ENCODE measurements at places on chromosomes 16 and 17.

GRCh38 chr17:33115366-33115765 is 123.7 kb downstream of the SPACA3 start:
- DNase-seq: no peak

- no peak for DNase-seq
These were observed 110.4 kb downstream of the CMIP start for GRCh38 chr16:81554979-81555378.

- DNase-seq: no peak
These were observed 868.9 kb upstream of the SOX9 start for GRCh38 chr17:71251951-71252350.

- no peak for DNase-seq
These were observed 61.4 kb upstream of the IRX3 start for GRCh38 chr16:54347961-54348360.

DNA sequence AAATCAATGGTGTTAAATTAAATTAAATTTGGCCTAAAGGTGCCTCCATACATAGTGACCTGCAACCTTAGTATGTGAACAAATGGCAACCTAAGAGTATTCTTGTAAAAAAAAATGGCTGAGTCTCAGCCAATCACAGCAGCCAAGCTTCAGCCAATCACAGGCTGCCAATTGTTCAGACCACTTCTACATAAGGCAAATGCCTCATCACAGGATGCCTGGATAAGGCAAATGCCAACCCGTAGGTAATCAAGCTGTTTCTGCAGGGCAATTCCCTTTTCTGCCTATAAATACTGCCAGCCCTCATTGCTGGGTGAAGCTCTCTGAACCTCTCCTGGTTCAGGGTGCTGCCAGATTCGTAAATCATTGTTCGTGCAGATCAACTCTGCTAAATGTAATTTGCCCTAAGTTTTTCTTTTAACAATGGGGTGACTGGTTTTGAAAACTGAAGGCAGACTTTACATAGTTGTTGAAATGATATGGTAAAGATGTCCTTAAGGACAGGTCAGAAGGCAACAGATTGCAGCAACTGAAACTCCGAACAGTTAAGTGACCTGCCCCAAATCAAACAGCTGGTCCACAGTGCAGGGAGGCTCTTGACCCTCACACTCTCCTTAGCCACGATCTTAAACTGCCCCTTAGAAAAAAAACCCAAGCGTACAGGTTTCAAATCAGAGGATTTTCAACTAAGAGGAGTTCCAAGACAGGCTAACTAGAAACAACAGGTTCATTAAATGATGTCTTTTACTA is 50.3 kb downstream of the N4BP1 start:
- no peak for DNase-seq

- DNase-seq: no peak
These were observed 224.9 kb downstream of the SEC14L1 start for GRCh38 chr17:77365584-77366186.

GRCh38 chr16:83629836-83630235 is 177.9 kb upstream of the HSBP1 start:
- no peak for DNase-seq

DNA sequence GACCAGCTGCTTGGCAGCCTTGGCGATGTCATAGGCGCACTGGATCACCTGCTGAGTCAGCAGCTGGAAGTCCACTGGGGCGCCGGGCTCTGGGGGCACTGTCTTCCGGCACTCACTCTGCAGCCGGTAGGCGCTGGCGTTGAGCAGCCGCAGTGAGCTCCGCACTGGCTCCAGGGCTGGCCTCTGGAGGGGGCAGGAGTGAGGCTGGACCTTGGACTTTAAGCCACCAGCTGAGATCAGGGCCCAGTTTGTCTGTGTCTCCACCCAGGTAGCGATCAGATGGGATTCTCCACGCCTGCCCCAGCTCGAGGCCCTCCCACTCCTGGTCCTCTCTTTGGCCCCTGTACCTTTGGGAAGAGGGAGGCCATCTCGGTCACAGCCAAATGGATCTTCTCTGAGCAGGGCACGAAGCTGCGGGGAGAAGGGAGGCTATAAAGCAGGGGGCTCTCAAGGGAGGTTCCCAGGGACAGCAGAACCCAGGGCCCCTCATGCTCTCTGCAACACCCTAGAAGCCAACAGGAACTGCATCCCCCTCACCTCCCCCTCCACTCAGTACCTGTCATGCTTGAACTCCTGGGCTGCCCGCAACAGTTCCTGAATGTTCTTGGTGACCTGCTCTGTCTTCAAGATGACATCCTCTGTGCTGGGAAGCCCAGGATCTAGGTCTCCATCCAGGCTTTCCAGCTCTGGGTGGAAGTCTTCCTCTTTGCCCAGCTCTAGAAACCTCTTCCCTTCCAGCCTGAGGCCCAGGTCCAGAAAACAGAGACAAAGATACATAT is 6.4 kb downstream of the TP53I13 start:
- DNase-seq: no peak

DNA sequence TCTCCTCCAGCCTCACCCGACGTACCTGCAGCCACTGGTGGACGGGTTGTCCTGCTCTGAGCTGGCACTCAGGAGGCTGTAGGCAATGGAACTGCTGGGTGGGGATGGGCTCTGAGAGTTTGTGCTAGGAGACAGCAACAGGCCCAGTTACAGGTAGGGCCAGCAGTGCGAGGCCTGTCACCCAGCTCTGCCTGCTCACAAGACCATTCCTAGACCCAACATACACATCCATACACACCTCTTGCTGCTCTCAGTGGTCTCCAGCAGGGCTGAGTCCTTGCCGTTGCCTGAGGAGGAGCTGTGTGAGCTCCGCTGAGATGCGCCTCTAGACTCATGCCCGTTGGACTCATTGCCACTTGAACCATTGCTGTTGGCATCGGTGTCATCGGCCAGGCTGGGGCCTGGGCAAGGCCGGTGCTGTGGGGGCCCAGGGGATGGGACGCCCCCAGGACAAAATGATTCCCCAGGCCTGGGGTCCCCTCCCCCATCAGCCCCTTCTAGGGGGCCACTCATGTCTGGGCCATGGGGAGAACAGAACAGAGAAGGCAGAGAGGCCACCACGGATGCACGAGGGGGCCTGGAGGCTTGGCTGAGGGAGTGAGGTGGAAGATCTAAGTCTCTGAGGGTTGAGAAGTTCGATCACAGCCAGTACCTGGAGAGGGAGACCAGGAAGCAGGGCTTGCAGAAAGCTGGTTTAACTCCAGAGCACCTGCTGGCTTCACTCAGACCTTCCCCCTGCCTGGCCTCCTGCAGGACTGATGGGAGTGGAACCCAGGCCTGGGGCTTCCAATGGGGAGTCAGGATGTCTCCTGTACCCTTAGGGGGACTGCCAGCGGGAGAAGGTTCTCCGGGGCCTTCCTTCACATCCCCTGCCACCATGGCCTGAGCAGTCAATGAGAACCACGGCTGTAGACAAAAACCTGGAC is 1.7 kb downstream of the PER1 start:
- DNase-seq: no peak

GRCh38 chr17:50524838-50525237 is 7.7 kb upstream of the EPN3 start:
- DNase-seq: no peak

- DNase-seq: no peak
These were observed 3.2 kb downstream of the MED31 start for GRCh38 chr17:6648181-6648580.

- no peak for DNase-seq
These were observed 7.2 kb downstream of the CA7 start for GRCh38 chr16:66851166-66851964.

DNA sequence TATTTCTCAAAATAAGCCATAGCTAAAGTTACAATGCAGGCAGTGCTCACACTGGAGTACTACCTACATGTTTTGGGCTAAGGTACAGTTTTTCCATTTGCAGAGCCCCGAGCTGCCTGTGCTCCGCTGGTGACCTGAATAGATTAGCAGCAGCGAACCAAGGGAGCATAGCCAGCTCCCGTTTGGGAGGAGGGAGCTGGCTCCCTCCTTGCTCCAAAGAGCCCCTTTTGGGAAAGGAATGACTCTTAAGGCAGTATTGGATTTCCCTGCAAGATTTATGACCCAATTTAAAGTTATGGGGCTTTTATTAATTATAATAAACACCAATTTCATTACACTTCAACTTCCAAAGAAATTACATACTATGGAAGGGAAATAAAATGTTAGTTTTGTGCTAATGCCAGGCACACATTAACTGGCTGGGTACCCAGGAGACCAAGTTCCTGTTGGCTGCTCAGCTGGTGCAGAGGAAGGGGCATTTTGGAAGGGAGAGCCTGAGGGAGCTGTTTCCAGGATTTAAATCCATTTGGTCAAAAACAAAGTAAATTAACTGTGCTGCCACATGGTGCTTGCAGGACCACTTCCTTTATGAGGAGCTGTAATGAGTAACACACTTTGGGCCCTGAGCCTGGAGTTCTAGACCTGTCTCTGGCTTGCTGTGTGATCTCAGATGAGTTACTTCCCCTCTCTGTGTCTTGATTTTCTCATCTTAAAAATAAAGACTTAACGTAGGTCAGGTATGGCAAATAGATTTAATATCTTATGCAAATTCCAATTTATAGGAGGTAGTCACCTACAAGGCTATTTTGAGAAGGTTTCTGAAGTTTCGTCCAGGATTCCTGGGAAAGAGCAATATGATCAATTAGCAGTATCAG is 362.1 kb upstream of the CCL2 start:
- no peak for DNase-seq

- no peak for DNase-seq
These were observed 26.9 kb downstream of the NLRC5 start for GRCh38 chr16:57016301-57016700.

- no peak for DNase-seq
These were observed 31.4 kb upstream of the ADCY7 start for GRCh38 chr16:50234771-50235556.

GRCh38 chr17:63486317-63487013 is 9.6 kb downstream of the ACE start:
- no peak for DNase-seq

DNA sequence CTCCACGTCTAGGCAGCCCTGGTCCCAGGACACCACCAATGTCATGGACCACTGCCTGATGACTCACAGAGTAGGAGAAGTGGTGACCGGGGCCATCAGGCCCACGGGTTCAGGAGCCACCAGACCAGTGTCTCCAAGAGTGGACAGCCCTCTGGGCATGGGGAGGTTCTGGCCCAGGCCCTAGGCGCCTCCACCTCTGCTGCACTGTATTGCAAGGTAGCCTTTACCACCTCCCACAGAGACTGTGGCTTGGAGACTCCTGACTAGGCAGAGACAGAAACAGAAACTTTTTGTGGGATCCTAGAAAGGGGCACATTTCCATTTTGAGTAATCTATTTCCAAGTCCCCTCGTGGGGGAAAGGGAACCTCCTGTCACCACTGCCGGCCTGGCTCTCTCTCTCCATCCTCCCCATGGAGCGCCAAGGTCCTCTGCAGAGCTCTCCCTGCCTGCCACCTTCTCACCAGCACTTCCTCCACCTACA is 2.9 kb downstream of the CDIP1 start:
- DNase-seq: no peak

- DNase-seq: no peak
These were observed 10.6 kb upstream of the NUP85 start for GRCh38 chr17:75194879-75195278.

DNA sequence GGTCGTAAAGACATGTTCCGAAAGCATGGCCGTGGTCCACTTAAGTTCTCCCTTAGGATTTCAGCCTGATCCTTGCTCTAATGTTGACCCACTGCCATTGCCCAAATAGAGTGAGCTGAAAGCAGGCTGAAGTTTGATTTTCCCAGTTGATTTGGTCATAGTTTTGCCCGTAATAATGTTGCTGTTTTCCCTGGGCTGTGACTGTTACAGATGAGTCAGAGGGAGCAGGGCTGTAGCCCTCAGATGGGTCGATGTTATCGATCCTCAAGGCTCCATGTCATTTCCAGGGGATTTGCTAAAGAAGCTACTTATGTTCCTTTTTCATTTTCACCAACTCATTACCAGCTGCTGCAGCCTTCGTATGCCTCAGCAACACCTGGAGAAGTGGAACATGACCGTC is 169.0 kb upstream of the ZFHX3 start:
- DNase-seq: no peak

DNA sequence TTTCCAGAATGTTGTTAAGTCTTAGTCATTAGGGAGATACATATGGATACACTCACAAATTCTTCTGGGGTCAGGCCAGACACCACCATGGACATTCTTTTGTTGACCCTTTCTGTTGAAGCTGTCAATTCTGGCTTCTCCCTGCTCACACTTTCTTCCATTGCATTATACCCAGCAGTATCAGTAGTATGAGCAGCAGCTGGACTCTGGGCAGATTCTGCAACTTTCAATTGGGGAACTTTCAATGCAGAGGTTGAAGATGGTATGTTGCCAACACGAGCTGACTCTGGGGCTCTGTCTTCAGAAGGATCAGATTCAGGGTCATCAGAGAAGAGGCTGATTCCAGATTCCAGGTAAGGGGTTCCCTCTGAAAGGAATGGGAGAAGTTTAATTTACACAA is 45.8 kb downstream of the RND2 start:
- DNase-seq: no peak

- no peak for DNase-seq
These were observed 1.2 kb upstream of the DPH1 start for GRCh38 chr17:2028737-2029136.

- no peak for DNase-seq
These were observed 23.8 kb upstream of the ABCC1 start for GRCh38 chr16:15925631-15926030.

- DNase-seq: no peak
These were observed at the start of gene IRX3 for GRCh38 chr16:54286366-54287130. TSS of gene IRX3 (minus strand) at chr16:54286787. CDS start at chr16:54286050, 737 bp downstream.

DNA sequence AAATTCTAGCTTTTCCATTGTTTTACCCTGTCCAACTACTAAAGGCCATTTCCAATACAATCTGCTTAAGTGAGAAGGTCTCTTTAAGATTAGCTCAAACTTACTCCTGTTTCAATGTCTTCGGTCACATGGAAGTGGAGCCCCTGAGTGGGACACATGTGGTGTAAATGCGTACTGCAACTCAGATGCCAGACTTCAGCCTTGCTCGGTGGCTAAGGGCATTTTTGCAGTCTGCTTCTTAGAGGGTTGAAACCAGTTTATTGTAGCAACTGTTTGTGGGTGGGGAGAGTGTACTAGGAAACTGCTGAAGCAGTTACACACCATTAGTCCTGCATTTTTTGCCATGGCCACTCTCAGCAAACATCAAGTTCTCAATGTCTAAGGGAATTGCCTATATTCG is 140.6 kb downstream of the PARN start:
- no peak for DNase-seq

- no peak for DNase-seq
These were observed 181.2 kb upstream of the COX10 start for GRCh38 chr17:13888056-13888609.

- no peak for DNase-seq
These were observed 77.2 kb upstream of the MYOCD start for GRCh38 chr17:12588531-12588930.

DNA sequence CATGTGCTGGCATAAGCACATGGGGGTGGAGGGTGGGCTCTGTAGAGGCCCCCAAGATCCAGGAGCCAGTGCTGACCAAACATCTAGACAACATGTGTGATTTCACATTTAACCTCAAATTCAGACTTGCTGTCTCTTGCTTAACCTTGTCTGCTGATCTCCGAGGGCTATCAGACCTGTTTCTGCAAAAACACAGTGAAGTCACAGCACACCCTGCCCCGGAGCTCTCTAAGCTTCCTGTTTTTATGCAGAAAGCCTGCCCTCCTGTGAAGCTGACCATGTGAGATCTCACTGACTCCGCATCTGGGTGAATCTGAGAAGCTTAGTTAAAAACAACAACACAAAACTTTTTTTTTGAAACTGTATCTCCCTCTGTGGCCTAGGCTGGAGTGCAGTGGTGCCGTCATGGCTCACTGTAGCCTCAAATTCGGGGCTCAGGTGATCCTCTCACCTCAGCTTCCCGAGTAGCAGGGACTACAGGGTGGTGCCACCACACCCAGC is 6.6 kb upstream of the DPEP2 start:
- DNase-seq: no peak
